Cerebellar nuclear complex (tissue), 1 donor: ENCODE measurements at places on chromosomes 16 and 17.

- DNase-seq, result no peak
Observed at GRCh38 chr17:80182118-80182844, 12.5 kb downstream of the CARD14 start.

GRCh38 chr17:17985555-17985954, 12.9 kb downstream of the DRC3 start:
- no peak for DNase-seq

DNA sequence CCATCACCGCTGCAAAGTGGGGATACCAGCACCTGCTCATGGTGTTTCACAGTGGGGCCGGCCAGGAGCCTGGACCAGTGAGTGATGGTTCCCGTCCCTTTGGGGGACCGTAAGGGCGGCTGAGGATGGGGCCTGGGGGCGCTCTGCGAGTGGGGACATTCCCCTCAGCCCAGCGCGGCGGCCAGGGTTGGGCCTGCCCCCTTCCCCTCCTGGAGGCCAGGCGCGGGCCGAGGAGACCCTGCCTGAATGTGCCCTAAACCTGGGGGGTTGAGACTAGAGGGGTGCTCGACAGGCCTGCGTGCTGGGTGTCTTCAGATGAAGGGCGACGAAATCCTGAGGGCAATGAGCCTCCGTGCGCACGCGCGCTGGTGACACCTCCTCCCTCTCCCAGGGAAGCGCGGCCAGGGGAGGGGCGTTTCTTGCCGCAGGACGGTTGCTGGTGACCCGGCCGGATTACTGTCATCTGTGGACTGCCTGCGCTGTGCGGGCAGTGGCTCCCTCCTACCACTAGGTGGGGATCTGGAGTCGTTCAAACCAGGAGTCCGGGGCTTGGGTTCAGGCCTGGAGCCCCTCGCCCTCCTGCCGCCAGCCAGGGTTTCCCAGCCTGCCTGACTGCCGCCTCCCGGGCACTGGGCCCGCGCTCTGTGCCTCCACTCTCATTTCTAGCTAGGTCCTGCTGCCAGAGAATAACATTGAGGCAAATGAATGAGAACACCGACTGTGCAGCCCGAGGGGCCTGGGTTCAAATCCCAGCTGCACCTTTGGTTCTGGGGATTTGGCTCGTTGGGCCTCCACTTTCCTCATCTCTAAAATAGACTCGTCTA, 17.1 kb downstream of the TBX2 start:
- no peak for DNase-seq

DNA sequence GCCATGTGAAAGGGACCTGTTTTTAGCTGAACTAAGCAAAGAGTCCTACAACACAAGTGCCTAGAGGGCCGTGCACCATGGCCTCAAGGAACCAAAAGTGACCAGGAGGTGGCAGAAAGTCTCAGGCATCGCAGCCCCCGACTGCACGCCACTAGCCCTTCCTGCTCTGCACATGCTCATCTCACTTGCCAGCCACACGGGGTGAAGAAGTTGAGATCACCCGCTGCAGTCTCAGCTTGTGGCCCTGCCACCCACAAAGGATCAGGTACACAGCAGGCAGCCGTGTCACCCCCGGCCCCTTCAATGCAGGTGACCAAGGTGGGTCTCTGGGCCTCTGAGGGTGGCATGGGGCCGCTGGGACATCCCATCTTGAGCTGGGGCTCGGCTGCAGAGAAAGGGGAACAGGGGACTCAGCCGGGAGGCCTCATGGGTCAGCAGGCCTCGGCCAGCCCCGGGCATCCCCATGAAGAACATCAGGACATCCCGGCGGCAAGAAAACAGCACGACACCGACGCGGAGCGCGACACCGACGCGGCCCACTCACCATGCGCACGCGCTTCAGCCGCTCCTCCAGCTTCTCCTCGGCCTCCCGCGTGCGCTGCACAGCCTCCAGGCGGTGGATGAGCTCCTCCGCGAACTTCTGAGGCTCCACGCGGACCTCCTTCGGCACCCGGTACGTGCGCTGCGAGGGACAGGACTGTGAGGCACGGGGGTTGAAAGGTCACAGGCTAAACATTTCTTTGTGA, 21.0 kb downstream of the PDIA2 start:
- DNase-seq, result no peak

GRCh38 chr17:81396278-81396721, 1.0 kb downstream of the BAHCC1 start:
- DNase-seq, result no peak

- DNase-seq, result no peak
Observed at GRCh38 chr17:33838281-33838680, 416.8 kb upstream of the CCL2 start.

DNA sequence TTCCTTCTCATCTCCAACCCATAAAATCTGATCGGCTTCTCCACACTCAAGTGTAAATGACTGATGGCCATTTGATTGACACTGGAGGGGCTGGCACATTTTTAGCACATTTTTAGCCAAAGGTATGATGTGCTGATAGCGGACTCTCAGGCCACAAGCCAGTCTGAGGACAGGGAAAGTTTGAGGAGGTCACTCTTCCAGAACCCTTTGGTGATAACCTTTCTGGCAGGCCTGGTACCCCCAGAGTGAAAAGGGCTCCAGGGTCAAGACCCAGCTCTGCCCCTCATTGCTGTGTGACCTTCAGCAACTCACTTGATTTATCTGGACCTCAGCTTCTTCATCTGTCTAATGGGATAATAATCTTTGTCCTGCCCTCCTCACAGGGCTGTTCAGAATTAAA, 1.7 kb upstream of the NLRC5 start:
- DNase-seq, result no peak

DNA sequence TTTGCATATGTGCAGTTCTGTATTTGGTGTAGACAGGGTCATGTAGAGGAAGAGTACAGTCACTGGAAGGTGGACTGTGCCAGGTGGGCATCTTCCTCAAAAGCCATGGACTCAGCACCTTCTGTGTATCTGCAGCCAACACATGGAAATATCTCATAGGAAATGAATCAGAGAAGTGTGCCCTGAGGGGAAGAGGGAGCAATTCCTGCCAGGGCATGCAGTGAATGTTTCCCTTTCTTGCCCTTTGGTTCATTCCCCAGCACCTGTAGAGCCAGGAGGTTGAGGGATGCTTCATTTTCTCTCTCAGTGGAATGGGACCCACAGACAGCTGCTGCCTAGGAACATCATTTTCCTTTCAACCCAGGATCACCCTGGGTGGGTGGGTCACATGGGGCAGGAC, 146.1 kb upstream of the HSBP1 start:
- no peak for DNase-seq

GRCh38 chr17:13387952-13388351, 213.8 kb downstream of the HS3ST3A1 start:
- no peak for DNase-seq

DNA sequence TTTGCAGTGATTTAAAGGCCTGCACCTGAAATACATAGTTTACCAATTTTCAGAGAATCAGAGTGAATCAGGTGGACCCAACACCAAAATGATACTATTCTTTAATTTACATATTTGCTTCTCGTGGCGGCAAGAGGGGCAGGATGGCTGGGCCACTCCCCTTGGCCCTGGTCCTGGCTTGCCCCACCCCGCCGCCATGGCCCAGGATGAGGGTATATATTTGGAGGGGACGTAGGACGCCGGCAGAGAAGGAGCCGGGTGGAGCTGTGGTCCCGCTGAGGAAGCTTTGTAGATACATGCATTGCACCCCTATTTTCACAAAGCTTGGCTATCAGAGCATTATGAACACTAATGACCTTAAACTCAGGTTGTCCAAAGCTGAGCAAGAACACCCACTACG, 43.5 kb downstream of the EFCAB13 start:
- no peak for DNase-seq

- no peak for DNase-seq
Observed at GRCh38 chr17:56809106-56809819, 24.5 kb downstream of the C17orf67 start.

- no peak for DNase-seq
Observed at GRCh38 chr17:78228176-78228575, 3.3 kb upstream of the TMEM235 start.

DNA sequence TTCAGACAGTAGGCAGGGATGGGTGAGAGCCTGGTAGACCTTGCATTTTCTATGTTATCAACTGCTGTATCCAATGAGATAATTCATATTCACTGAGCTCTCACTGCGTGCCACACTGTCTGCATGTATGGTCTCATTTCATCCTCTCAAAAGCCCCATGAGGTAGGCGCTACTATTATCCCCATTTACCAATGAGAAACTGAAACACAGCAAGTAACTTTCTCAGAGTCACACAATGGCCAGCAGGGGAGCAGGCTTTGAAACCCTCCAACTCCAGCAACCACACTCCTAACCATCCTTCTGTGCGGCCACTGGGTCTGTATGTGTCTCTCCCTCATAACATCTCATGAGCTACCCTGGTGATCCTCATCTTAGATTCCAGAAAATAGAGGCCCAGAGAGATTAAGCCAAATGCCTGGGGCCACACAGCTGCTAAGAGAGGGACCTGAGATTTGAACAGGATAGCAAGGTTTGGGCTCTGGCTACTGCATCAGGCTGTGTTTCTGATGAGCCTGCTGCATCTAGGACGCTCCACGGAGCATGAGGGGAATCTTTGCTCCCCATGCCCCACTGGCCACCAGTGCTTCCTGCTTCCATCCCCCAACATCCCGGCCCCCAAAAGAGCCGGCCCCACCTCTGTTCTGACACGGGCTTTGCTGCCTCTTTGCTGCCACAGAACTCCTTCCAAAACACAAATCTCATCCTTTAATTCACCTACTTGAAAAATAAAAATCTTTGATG, 3.2 kb downstream of the CCR7 start:
- DNase-seq, result no peak

DNA sequence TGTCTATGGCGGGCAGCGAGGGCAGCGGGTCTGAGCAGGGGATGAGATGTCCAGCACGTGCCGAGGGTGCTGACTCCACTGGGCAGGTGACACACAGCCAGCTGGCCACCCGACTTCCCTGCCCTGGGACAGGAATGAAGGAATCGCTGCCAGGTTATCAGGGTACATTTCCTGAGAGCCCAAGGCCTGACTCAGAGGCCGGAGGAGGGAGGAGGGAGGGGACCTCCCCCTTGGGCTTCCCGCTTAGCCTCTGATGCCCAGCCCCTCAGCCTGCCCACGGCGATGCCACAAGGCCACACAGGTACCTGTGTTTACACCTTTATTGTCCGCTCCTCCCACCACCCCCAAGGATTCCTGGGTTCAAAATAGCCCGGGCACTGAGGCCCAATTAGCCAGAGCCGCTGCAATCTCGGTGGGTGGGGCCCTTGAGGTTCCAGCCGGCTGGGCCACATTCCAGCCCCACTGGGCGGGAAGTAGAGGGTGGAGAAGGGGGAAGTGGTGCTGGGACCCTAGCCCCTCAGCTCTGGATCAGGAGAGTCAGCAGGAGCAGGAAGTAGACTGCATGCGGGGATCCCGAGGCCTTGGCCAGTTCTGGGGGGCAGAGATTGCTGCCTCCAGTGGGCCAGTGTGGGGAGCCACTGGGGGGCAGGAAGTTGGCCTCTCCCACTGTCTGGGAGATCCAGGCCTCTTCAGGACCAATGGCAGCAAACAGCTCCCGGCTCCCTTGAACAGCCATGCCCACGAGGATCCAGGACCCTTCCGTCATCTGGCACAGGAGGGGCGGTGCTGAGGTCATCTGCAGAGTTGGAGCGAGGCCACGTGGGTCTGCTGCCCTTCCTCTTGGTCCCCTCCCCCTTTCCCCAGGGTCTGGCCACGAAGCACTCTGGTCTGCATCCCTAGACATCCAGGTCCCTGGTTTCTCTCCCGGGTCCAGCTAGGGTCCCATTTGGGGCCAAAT, 3.4 kb upstream of the PRSS8 start:
- DNase-seq, result no peak

DNA sequence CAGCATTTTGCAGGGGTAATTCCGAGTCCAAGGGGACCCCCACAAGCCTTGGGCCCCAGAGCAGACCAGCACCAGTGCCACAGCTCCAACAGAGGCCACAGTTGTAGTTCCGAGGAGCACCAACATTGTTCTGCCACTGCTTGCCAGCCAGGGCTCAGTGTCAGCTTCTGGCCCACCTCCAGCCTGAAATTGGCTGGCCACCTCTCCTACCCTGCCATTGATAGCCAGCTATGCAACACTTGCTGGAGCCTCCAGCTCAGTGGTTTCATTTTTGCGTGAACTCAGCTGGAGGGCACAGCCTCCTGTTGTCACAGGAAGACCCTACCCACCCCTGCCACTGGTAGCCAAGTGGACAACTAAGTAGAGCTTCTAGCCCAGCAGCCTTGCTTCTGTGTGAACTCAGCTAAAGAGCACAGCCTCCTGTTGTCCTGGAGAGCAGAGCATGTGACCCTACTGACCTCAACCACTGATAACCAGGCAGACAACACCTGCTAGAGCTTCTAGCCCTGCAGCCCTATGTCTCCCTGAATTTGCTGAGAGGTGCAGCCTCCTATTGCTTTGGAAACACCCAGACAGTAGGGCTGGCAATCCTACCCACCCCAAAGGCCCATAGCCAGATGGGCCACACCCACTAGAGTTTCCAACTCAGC, 24.9 kb downstream of the HYDIN start:
- no peak for DNase-seq

GRCh38 chr17:74152591-74153455, 50.7 kb upstream of the RPL38 start:
- DNase-seq, result no peak

- DNase-seq, result no peak
Observed at GRCh38 chr17:77217123-77217522, 76.4 kb downstream of the SEC14L1 start.

GRCh38 chr16:69851491-69852240, 89.5 kb downstream of the WWP2 start:
- no peak for DNase-seq

GRCh38 chr17:77071925-77072490, 68.8 kb upstream of the SEC14L1 start:
- DNase-seq, result no peak

DNA sequence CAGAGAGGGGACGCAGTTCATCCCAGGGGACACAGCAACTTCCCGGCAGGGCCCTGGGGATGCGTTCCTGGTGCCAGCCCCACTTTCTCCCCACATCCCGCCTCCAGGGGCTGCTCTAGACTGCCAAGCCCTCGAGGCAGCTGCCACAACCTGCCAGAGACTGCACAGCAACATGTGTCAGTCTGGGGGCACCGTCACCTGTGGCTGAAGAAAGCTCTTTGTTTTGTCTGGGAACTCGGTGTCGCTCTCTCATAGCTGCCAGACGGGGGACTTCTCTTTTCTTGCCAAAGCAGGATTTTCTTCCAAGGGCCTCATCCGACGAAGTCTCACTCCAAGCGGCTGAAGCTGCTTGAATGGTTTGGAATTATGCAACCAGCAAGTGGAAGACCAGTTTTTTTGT, 43.7 kb downstream of the COTL1 start:
- DNase-seq, result no peak

GRCh38 chr17:78313735-78314648, 45.9 kb downstream of the SOCS3 start:
- no peak for DNase-seq

GRCh38 chr16:8519179-8519578, 71.1 kb downstream of the TMEM114 start:
- DNase-seq, result no peak

DNA sequence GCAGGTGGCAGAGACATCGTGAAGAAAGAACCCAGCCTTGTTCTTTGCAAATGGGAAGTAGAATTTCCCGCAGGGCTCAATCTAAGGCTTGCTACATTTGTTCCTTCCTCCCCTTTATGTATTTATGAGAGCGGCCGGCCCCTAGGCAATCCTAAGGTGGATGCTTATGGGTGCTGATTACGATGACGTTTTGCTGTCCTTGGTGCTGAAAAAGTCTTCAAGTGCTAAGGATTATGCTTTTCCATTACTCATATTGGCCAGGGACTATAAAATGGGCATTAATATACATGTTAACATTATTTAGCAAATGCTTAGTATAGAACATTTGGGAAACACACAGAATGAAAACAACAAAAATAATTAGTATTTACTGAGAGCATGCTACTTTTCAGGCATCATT, 313.3 kb upstream of the XYLT1 start:
- no peak for DNase-seq
